ENCODE measurements at places on chromosomes 6 and 20.

GRCh38 chr6:1087154-1087843 is 224.6 kb upstream of the FOXQ1 start:
- no peak for DNase-seq

DNA sequence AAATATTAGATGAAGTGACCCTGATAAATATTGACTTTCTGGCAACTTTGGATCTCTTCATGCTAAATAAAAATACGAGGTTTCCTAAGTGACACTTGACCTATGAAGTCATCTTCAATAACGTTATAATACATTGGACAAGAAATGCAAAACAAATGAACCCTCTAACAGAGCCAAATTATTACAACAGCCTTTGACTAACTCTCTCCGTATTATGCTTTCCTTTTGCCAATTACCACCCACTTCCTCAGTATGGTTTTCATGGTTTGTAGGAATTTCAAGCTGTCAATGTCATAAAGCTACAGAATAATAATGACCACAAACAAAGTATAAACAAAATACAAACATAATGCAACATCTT is 210.5 kb downstream of the MOXD1 start:
- no peak for DNase-seq

DNA sequence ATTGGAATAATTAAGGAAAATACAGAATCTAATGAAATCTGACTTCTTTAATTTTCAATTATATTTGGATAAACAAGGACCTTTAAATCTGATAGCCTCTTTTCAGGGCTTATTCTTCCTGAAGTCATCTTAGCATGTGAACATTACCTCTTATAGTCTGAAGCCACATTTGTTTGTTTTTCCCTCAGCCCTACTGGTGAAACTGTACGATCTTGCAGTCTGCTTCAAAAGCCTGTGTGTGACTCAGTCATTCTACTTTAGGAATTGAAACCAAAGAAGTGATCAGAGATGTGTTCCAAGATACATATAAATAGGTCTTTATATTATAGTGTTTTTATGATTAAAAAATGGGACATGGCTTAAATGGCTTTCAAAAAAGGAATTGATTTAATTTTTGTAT is 67.5 kb downstream of the MACROD2 start:
- no peak for DNase-seq

- DNase-seq = no peak
These were observed 4.8 kb downstream of the SLC2A12 start for GRCh38 chr6:134047673-134048072.

GRCh38 chr6:42979523-42980177 is 669 bp upstream of the PEX6 start:
- no peak for DNase-seq

- DNase-seq = no peak
These were observed 21.4 kb upstream of the PLAGL1 start for GRCh38 chr6:144029452-144029851.

- no peak for DNase-seq
These were observed 101.4 kb downstream of the BACH2 start for GRCh38 chr6:90195094-90195829.
